Calu3 (cell line): ENCODE measurements at places on chromosomes 4 and X.

GRCh38 chrX:39247536-39247935 lies 446.3 kb downstream of the MID1IP1 start:
- DNase-seq = no peak

- DNase-seq = peak; percentile 28
These were observed 97.2 kb downstream of the GUCY2F start for GRCh38 chrX:109384699-109385098.

GRCh38 chr4:102825261-102826091 lies 1.9 kb downstream of the UBE2D3 start:
- no peak for DNase-seq

- no peak for DNase-seq
These were observed 1.1 kb downstream of the SLC38A5 start for GRCh38 chrX:48468693-48469691.

DNA sequence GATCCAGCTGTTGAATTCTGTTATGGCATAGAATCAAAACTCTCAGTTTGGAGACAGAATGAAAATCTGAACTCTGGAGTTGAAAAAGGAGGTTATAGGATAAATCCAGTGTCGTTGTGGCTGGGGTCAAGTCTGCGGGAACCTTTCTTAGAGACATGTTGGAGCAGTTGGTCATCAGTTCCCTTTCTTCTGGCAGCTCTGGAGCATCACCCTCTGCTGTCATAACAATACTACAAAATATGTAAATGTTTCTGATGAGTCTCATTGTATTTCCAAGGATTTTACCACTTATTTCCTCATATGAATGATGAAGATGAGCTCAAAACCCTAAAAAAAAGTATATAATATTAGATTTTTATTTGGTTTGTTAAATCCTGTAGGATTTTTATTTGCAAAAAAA lies 7.5 kb downstream of the TLR10 start:
- DNase-seq = no peak

DNA sequence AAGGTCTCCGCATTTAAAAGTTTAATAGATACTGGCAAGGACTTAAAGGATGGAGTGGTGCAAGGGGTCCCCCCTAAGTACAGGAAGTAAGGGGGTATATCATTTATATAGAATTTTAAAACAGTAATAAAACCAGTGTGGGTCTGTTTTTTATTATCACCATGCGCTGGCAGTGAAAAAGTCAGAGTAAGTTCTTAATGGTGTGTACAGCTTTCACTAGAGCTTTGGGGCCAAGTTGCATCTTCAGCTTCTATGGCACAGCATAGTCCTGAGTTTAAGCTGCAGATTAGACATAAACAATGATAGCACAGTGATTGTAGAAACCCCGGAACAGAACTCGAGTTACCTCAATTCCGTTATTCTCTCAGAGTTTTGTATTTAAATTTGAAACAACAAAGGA lies 27.6 kb downstream of the RHOH start:
- DNase-seq = no peak

GRCh38 chr4:184473499-184474262 lies 669 bp downstream of the IRF2 start:
- DNase-seq = peak; percentile 15

DNA sequence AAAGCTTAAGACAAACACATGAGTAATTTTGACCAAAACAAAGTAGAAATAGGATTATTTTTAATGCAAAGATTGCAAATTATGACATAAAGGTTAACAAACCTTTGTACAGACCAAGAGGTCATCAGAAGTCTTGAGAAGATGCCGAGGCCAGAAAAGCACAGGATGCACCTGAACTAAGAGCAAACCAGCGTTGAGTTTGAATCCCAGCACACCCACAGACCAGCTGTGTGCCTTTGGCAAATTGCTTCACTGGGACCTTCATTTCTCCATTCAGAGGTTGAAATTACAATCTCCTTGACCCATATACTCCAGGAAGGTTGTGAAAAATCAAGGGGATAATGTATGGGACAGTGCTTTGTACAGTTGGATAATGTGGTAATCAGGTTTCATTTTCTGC lies 56.6 kb downstream of the PPM1K start:
- DNase-seq = no peak

DNA sequence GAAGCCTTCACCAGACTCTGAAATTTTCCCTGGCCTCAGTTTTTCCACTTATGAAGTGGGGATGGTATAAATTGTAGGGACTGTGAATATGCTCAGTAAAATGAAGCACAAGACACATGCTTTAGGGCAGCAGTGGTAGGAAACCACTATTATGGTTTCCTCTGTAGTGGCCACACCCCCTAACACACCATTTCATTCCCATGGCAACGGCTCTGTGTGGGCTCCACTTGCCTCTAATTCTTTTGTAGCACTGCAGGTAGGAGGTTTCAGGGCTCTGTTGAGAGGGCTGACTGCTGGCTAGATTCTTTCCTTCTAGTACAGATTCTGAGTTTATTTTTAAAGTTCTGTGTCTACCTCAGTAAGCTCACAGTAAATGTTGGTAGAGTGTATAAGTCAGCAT lies 3.5 kb upstream of the VMA21 start:
- DNase-seq = no peak

- DNase-seq = no peak
These were observed 2164.0 kb downstream of the PCDH7 start for GRCh38 chr4:32884198-32884597.

DNA sequence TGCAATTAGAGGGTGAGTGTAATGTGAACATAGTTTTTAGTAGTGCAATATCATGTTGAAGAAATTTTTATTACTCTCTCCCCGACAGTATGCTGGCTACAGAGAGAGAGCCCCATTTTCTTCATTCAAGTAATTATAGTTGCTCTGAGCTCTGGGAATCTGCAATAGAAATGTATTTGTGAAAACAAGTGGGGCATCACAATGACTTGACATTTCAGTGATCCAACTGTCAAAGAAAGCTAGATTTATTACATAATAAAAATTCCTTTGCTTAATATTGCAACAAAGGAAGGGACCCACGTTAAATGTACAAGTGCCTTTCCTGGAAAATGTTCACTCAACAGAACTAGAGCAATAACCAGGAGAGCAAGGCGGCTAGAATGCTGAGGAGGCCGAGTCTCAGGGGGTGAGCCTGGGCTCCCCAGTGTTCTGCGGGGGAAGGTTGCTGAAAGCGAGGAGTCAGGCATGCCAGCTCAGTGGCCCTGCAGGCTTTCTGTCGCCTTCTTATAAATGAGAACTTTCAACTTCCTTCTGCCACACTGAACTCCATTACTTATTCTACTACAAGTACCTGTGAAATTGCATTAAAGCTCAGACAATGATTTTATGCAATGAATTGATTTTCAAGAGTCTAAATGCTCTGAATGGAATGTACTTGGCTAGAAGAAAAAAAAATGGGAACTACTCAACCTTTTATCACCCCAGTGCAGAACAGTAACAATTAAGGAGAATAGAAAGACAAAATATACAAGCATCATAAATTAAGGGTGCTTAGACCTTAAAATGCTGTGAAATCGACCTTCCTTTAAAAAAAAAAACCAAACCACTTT lies 476.4 kb downstream of the AFF2 start:
- no peak for DNase-seq

DNA sequence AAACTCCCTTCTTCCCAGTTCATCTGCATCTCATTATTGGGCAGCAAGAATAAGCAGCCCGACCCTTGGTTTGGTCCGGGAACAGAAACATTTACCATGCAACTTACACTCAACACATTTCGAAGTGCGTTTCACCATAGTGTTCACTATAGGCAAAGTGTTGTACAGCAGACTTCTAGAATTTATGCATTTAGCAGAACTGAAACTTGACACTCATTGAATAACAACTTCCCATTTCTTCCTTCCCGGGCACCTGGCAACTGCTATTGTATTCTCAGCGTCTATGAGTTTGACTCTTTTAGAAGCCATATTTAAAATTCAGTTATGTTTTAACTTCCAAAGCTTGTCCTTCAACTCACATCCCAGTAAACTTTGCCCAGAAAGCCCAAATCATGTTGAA lies 840.6 kb downstream of the NLGN4X start:
- no peak for DNase-seq

GRCh38 chrX:74249963-74250362 lies 54.0 kb upstream of the ZCCHC13 start:
- no peak for DNase-seq

GRCh38 chrX:132199941-132200340 lies 19.3 kb downstream of the RAP2C start:
- DNase-seq = no peak

- DNase-seq = peak; percentile 69
These were observed 21.8 kb upstream of the CSF2RA start for GRCh38 chrX:1246816-1247215.

DNA sequence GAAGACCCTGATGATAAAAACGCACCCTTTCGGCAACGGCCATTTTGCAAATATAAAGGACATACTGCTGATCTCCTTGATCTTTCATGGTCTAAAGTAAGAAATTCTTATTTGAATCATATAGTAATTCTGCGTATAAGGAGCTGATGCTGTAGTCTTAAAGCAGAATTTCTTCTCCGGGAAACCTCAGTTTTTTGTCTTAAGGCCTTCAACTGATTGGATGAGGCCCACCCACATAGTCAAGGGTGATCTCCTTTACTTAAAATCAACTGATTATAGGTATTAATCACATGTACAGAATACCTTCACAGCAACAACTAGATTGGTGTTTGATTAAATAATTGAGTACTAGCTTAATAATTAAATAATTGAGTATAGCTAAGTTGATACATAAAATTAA lies 62.8 kb upstream of the DOCK11 start:
- DNase-seq = no peak
